Keratinocyte (primary cell): ENCODE measurements at places on chromosomes 3 and 15. TPM values are rescaled to one million over a fixed set of nuclear protein-coding genes. Genes with fewer than 3 reads are reported as not detected.

GRCh38 chr3:190533511-190534281 lies 19.8 kb downstream of the IL1RAP start:
- peaks cover 10% of the 10 kb centered on the region for H3K36me3 ChIP-seq
- DNase-seq, result peak; percentile 94

DNA sequence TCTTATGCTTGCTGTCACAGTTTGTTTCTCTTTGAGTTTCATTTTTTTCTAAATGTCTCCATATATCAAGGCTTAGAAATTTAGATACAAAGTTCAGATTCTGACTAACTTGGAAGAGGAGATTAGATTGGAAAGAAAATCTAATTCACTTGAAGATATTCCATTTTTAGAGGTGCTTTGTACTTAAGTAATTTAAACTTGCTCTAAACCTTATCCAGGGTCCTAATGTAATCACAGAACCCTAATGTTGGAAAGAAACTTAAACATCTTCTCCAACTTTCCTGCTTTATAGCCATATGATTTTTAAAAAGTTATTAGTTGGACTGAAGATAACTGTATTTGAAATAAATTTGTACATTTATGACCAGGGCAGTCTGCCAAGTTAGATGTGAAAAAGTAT lies 81.1 kb upstream of the ARHGEF3 start:
- H3K4me3 ChIP-seq, result no peak overlapping the region
- no peaks in the 10 kb centered on the region for H3K36me3 ChIP-seq
- no peak overlapping the region for H3K27ac ChIP-seq
- DNase-seq, result no peak
- H3K4me1 ChIP-seq, result peaks cover 48% of the 10 kb centered on the region

DNA sequence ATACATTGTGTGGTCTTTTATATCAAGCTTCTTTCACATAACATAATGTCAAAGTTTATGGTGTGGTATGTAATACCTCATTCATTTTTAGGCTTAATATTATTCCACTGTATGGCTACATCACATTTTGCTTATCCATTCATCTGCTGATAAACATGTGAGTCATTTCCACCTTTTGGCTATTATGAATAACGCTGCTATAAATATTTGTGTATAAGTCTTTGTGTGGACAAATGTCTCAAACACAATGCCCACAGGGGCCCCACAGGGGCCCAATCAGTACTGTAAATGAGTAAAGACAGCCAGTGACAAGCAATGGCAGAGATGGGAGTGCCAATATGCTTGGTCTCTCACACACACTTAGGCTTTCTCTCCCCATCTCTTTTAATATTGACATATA lies 54.2 kb downstream of the PIK3R4 start:
- no peak for DNase-seq
- H3K4me1 ChIP-seq, result peaks cover 10% of the 10 kb centered on the region
- H3K27ac ChIP-seq, result no peak overlapping the region
- no peaks in the 10 kb centered on the region for H3K36me3 ChIP-seq
- H3K4me3 ChIP-seq, result no peak overlapping the region

GRCh38 chr3:160826408-160826807 lies 70.4 kb downstream of the PPM1L start:
- no peak for DNase-seq
- H3K4me3 ChIP-seq, result no peak overlapping the region
- H3K27ac ChIP-seq, result no peak overlapping the region
- H3K36me3 ChIP-seq, result no peaks in the 10 kb centered on the region
- no peaks in the 10 kb centered on the region for H3K4me1 ChIP-seq

- no peaks in the 10 kb centered on the region for H3K36me3 ChIP-seq
- H3K27ac ChIP-seq, result no peak overlapping the region
- DNase-seq, result no peak
- H3K4me3 ChIP-seq, result no peak overlapping the region
Measured at GRCh38 chr3:81419228-81419627, 342.2 kb downstream of the GBE1 start.

DNA sequence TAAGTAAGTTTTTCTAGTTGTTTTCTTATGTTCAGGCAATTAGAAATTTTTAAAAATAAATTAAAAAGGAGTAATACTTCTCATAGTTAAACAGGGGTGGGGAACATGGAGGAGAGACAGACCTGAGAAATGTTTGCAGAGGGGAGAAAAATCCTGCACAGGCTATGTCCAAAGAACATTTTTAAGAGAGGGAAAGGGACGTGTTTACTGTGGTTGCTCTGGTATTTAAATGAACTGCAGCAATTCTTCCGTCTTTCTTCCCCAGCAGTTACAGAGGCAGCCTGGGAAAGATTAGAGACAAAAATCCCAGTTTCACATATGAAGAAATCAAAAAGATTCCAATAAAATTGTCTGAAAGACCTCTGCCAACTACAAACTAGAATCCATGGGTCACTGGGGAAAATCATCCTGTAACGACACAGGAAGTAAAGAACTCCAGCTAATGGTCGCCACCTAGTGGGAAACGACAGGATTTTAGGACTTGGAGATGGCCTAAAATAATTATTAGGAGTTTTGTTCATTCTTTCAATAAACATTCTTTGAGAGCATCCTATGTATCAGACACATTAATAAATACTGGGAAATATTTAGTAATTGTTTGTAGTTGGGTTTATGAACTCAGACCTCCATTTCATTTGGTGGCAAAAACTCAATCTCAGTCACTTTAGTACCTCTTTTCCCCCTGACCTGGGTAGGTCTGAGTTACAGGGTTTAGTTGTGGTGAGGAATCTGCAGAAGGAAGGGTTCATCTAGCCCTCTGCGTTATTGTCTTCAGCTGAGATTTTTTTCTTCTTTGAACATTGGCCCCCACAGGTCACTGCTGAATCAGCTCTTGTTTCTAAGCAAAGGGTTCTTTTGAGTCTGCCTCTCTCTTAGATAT lies 69.9 kb upstream of the GOLIM4 start:
- no peak overlapping the region for H3K4me3 ChIP-seq
- no peak overlapping the region for H3K27ac ChIP-seq
- no peaks in the 10 kb centered on the region for H3K27me3 ChIP-seq
- DNase-seq, result peak; percentile 11
- no peaks in the 10 kb centered on the region for H3K36me3 ChIP-seq

TUSC7 gene
- polyA plus RNA-seq, result not detected in 3 replicates

CPNE9 gene
- not detected in 3 replicates for polyA plus RNA-seq

INSYN1 gene
- polyA plus RNA-seq, result 0.26 to 1.5 TPM (median 0.47 TPM) in 3 replicates

PCOLCE2 gene
- 1.7 to 2.4 TPM (median 2.4 TPM) in 3 replicates for polyA plus RNA-seq
